Heart left ventricle (tissue), 16 donors: ENCODE measurements at places on chromosomes 1 and 21. TPM values are rescaled to one million over a fixed set of nuclear protein-coding genes. Genes with fewer than 3 reads are reported as not detected.
A peak's percentile ranks its signal among the peaks of the same experiment; 100 is the strongest.

DNA sequence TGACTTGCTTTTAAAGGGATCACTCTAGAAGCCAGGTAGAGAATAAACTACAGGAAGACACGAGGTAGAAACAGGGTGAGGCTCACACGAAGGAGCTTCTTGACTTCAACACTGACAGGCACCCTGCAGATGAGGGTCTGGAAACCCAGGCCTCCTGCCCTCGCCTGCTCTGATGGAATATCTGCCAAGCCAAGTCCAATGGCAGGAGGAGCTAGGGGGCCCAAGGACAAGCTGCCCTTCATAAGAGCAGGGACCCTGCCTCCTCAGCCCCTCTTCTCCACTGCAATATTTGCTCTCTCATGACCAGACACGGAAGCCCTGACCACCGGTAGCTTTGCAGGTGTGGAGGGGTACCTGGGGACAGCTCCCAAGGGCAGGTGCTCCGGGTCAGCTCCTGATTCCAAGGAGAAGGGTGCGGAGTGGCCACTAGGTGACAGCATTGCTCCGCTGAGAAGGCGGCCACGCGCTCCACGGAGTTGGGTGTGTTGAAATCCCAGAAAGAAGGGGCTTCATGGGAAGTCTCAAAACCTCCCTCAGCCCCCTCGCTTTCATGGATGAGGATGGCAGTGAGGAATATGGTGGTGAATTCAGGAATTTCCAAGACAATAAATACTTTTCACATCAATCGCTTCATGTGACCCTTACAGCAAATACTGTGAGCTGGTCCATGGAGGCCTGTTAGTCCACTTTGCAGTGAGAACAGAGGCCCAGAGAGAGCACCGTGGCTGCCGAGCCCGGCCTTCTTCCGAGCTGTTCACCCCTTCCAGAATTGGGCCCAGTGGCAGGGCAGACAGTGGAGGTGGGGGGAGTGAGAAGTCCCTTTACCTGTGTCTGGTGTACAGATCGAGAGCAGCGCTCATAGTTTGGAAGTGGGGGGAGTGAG is 33.2 kb upstream of the PAX7 start:
- peak; percentile 28 for DNase-seq

The UTS2 gene
- polyA plus RNA-seq = not detected

GRCh38 chr1:52904927-52905698 is 16.4 kb downstream of the ECHDC2 start:
- DNase-seq = peak; percentile 57

DNA sequence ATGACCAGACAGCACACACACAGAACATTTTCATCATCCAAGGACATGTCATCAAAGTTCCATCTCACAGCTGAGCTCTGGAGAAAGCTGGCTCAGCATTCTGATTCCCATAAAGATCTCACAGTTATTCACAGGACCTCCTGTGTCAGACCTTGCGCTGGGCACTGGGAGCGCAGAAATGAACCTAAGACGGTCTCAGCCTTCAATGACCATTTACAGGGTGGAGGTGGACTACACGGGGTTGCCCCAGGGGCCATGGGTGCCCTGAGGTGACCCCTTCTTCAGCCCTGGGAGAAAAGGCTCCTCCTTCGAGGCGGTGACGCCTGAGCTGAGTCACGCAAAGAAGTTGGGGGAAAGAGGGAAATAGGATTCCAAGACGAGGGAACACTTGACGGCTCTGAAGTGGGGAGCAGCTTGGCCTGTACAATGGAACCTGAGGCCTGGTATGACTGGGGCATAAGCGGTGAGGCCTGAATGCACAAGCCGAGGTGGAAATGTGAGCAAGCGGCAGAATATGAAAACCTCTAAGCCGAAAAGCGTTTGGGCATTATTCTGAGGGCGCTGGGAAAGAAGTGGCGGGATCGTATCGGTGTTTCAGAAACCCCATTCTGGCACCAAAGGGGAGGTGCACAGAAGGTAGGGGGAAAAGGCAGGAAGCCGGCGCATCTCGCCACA is 797 bp downstream of the CC2D1B start:
- DNase-seq = peak; percentile 61

- DNase-seq = no peak
Observed at GRCh38 chr1:53369761-53370160, 41.9 kb upstream of the LRP8 start.

DNA sequence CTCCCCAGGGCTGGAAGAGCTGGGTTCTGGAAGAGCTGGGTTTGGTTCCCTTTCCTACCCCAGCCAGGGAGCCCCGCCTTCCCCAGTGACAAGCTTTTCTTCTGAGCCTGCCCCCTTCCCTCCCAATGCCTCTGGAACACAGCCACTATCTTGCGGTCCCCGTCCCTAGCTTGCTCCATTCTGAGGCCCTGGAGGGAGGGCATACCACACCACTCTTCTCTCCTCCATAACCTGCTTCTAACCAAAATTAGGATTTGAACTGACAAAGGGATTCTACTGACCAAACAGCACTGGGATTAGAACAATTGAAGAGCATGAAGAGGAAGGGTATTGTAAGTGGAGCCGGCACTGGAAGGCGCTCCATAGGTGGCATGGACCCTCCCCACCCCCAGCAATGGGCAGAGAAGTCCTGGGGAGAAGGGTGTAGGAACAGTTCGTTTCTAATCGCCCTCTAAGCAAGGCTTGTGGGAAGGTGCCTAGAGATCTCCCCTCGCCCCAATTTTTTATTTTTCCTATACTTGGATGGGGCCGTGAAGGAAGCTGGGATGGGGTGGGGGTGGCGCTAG is 690 bp downstream of the C1orf216 start:
- DNase-seq = peak; percentile 66

DNA sequence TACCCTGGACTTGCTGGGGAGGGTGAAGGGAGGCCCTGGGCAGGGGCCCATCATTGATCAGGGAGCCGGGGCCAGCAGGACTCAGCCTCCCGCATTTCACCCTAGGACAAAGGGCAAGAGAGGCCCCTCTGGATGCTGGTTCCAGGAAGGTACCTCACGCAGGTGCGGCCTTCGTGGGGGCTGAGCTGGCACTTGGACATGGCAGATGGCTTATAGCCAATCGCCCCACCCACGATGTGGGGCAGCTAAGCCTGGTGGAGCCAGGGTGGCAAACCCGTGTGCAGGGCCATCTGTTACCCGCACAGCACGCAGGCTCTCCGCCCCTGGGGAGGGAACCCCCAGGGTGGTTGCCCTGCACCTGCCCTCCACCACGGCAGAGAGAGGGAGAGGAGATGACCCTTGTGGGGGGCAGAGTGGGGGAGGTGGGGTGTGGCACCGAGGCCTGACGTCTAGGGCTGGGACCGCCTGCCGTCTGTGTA is 2.5 kb downstream of the TFF3 start:
- no peak for DNase-seq

DNA sequence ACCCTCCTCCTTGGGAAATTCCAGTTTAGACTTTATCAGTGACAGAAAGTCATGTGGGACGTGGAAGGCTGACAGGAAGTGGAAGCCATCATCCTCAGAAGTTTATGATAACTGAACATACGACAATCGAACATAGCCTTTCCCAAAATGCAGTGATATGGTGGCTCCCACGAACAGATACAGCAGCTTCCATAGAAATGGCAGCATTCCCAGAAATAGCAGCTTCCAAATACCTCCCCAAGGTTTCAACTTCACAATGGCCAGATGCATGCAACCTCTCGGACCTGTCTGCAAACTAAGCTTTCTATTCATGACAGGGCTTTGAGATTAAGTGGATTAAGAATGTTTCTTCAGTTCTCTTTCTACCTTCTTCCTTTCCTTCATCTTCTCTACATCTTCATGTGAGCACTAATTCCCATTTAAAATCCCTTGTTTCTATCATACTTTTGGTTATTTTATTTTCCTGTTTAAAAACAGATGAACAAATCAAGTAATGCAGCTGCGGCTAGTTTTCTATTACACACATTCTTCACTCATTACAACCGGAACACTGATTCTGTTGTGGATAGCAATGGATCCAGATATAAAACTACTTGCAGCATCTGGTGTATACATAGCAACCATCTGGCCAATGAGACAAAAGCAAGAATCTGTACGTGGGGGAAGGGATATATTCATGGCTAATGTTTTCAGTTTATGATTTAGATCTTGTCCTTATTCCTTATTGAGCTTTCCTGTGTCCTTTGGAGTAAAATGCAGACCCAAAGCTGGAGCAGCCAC is 304.8 kb downstream of the BRINP3 start:
- no peak for DNase-seq
